Activated CD4-positive, CD25-positive, alpha-beta regulatory T cell treated with anti-CD3 and anti-CD28 coated beads, Interleukin-2, amount 50 U/mL, for 16 hours (primary cell): ENCODE measurements at places on chromosomes 1 and 21.
A peak's percentile ranks its signal among the peaks of the same experiment; 100 is the strongest.

DNA sequence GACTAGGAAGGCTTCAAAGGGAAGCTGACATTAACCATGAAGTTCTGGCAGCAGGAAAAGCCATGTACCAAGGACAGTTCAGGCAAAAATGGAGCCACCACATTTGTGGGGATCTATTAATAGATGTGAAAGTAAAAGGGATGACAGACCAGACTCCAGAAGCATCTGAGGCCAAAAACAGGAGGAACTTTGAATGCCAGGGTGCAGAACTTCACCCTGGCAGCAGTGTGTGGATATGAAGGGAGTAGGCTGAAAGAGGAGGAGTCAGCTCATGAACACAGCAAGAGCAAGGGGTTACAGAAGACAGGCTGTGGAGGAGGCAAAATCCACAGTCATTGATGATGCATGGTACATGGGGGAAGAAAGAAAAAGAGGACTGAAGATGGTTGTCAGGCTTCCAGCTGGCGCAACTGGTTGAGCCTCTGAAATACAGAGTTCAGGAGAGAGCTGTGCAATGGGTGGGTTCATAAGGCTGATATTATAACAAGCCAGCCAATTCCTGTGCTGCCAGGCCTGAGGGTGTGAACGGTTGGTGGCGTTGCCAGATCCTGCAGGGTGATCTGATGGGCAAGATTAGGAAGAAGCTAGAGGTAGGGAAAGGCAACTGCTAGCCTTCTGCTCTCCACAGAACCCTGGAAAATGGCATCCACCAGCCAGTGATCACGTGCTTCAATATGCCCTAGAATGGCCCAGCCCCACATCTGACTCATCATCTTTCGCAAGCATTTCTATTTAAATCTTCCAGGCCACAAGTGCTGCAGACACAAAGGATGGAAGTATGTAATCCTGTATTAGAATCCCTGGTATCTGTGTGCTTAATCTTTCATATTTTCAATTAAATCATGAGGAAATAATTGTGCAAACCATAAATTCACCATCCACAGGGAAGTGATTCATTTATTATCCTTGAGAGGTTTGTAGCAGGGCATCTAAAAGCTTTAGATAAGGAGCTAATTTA lies 81.9 kb downstream of the SLC25A24 start:
- no peak for DNase-seq

- DNase-seq, result no peak
Measured at GRCh38 chr1:207828485-207829158, 76.8 kb downstream of the CD46 start.

DNA sequence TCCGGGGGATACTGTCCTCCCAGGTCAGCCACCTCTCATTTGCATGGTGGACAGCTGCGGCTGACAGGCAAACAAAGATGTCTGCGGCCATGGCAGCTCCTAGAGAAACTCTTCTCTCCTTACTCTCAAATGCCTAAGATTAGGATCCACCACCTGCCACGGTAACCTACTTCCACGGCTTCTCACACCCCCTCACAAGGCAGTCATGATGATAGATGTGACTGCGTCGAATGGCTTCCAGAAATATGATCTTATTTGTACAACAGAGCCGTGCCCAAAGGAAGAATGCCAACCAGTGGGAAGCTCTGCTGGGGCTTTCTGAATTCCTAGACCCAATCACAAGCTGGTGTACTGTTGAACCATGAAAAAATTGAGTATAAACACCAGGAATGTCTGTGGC lies 73.4 kb downstream of the BACE2 start:
- no peak for DNase-seq

- no peak for DNase-seq
Measured at GRCh38 chr1:29858646-29859045, 622.3 kb downstream of the PTPRU start.

DNA sequence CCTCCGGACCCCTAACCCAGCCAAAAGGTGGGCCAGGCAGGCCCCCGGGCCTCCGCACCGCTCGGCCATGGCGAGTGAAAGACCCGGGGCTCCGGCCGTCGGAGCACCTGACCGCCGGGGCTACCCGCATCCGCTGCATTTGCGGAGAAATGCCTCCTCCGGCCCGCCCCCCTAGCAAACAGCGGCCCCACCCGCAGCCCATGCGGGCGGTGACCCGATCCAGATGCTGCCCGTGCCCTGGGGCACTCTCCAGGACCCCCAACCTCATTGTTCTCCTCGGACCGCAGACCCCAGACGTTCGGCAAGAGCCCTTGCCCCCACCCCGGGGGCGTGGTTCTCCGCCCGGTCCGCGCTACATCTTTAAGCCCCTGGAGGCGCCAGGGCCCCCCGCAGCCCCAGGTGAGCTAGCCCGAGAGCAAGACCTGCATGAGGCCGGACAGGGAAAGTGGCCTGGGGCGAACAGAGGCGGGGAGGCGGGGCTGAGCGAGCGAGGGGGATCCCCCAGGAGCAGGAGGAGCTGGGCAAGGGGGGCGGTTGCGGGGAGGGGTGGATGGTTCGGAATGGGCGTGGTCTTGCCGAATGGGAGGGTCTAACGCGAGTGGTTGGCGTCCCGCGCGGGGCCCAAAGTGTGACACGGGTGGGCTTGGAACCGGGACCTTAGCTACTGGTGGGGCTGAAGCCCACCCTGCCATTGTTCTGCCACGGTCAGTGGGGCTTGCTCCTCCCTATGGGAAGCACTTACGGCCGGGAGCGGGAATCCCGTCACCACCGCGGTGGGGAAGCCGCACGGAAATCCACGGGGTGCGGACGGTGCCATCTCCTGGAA lies 6.3 kb upstream of the CRYBG2 start:
- DNase-seq, result no peak

DNA sequence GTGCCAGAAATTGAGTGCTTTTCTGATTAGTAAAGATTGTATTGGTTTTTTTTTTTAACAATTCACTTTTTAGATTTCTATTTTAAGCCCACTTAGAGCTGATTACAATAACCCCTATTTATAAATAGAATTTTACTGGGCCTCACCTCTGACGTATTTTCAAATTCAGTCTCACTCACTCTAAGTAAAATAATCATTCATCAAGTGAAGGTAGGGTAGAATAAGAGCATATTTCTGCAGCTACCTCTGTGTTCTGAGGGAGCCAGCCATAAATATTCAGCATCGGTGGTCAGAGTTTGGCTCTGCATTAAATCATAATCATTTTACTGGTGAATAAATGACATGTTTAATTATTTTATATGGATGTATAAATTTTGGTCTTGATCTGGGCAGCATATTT lies 95.8 kb upstream of the UBE2U start:
- no peak for DNase-seq

- no peak for DNase-seq
Measured at GRCh38 chr1:226551299-226551698, 2.7 kb downstream of the STUM start.

DNA sequence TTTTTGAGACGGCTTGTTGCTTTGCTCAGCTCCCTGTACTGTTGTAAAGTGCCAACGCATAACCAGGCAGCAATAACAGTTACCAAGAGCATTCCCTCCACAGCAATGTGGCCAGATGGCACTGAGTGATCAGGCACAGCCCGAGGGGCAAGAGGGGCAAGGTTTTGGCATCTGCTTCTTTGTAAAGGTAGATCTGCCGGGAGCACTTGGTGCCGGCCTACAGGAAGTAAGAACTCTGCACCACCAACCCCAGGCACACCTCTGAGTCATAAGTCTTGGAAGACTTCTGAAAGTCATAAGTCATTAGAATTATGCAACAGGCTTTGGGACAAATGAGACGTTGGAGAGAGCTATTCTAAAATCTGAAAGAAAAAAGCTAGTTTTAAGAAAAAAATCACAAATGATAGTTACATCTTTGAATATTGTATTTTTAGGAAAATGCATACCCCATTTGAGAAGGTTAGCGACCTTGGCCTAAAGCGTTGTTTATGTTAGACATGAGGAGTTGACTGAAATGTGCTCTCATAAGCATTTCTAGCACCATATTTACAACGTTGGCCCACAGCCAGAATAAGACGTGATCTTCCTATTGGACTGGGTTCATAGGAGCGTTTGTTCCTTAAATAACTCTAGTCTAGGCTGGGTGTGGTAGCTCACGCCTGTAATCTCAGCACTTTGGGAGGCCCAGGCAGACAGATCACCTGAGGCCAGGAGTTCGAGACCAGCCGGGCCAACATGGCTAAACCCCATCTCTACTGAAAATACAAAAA lies 37.7 kb upstream of the MAP10 start:
- no peak for DNase-seq

GRCh38 chr21:36211660-36212512 lies 55.3 kb downstream of the DOP1B start:
- no peak for DNase-seq

DNA sequence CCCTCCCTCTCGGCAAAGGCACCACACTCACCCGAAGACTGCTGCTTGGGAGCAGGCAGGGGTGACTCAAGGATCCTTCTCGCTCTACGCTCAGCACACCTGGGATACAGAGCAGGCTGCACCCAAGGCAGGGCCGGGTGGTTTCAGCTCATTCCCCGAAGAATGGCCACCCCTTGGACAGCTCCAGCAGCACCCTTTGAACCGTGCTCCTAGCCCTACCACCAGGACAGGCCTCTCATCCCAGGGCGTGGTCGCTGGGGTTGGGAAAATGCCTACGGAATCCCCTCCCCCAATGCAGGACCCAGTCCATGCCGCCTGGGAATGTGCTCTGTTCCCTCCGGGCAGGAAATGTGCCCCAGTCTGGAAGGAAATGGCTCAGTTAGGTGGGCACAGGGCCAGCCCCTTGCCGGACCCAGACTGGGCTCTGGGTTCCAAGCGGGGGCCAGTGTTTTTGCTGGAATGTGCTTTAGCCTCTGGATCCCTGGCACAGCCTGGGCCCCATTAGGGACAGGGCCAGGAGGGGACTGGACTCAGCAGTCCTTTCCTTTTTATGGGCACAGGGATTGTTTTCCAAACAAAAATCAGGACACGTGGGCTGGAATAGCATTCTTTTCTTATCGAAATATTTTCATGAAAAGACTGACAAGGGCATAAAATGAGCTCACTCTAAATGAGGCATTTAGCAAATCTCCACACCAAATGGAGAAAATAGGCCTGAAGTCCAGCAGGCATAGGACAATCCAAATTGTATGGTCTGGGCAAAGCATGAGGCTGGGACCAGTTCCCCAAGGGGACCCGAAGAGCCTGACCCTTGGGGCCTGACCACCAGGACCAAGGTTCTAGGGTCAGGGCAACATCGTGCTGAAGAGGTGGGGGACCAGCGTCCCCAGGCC lies 7.3 kb downstream of the TMEM82 start:
- no peak for DNase-seq

GRCh38 chr1:4124631-4125145 lies 224.6 kb upstream of the C1orf174 start:
- no peak for DNase-seq

DNA sequence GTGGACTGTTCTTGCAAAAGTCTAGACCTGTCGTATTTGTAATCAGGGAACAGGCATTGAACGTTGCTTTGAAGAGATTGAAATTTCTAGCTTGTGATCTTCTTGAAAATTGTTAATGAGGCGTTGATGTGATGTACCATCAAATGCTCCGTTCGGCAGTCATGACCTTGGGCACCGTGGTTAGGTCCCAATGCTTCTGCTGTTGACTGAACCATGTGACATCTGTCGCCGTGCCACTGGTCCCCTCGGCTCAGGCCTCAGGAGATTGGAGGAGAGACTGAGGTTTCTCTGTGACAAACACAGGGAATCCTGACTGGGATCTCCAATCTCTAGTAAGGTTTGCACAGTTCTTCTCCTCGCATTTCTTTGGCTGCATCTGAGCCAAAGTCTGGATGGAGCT lies 18.1 kb upstream of the KCNAB2 start:
- no peak for DNase-seq

GRCh38 chr21:44485254-44485793 lies 30.0 kb downstream of the LRRC3 start:
- DNase-seq, result peak; percentile 10

- DNase-seq, result no peak
Measured at GRCh38 chr1:231064418-231064817, 24.4 kb upstream of the FAM89A start.

- DNase-seq, result no peak
Measured at GRCh38 chr1:228170666-228171065, 5.1 kb downstream of the IBA57 start.

DNA sequence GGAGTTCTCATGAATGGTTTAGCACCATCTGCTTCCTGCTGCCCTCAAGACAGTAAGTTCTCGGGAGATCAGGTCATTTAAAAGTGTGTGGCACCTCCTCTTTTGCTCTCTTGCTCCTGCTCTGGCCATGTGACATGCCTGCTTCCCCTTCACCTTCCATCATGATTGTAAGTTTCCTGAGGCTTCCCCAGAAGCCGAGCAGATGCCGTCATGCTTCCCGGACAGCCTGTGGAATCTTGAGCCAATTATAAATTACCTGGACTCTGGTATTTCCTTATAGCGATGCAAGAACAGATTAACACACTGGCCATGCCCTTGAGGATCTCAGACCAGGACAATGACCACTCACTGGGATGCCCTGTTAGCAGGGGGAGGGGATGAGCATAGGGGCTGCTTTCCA lies 212.3 kb downstream of the MATN1 start:
- no peak for DNase-seq

- no peak for DNase-seq
Measured at GRCh38 chr1:39499668-39500067, 8.2 kb downstream of the BMP8A start.

DNA sequence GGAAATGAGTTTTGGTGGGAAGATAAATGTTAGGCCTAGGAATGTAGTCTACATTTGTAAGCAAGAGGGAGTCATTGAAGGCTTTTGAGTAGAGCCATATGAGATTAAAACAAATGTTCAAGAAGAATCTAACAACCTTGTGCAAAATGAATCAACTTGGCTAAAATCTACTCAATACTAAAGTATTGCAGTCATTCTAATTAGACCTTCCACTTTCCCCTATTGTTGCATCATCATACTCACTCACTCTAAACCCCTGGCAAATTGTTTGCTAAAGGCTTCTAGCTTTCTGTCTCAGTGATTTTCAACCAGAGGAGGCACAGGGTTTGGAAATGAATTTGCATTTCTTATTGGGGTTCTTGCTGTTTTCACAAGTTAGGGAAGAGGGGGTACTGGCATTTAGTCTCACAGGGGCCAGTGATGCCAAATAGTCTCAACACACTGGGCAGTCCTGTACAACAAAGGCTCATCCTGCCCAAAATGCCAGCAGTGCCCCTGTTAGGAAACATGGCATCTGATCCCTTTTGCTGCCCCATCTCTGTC lies 85.3 kb downstream of the SEC16B start:
- no peak for DNase-seq

- DNase-seq, result no peak
Measured at GRCh38 chr1:25906644-25907300, 553 bp upstream of the STMN1 start.

GRCh38 chr1:47701741-47702515 lies 264.1 kb downstream of the FOXD2 start:
- DNase-seq, result no peak

- DNase-seq, result no peak
Measured at GRCh38 chr1:155010211-155010918, 7.8 kb downstream of the ZBTB7B start.

DNA sequence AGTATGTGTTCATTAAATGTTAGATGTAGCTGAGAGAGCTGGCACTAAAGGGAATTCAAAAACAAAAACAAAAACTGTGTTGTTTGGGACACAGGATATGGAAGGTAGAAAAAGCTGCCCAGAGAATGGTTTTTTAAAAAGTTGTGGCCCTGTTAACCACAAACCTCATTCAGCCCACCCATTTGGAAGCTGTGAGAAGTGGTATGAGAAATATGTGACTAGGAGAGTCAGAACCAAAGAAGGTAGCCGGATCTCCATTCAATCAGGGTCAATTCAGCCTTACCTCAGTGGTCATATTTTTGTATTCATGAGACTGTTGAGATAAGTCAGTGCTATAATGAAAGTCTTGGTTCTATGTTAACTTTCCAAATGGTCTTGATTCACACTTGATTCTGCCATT lies 29.8 kb upstream of the CACYBP start:
- no peak for DNase-seq

GRCh38 chr1:169999331-169999741 lies 75.2 kb downstream of the KIFAP3 start:
- no peak for DNase-seq

- peak; percentile 89 for DNase-seq
Measured at GRCh38 chr1:225428068-225428880, 436 bp upstream of the LBR start.
